Activated CD4-positive, alpha-beta T cell treated with anti-CD3 and anti-CD28 coated beads, Interleukin-2, Interleukin-6, amounts not matched to agents 100 ng/mL and 50 ng/mL, durations not matched to agents 16 hours and 8 hours (primary cell): ENCODE measurements at places on chromosomes 3 and 15.

- DNase-seq: no peak
These were observed 10.6 kb downstream of the RAB7A start for GRCh38 chr3:128736601-128737000.

DNA sequence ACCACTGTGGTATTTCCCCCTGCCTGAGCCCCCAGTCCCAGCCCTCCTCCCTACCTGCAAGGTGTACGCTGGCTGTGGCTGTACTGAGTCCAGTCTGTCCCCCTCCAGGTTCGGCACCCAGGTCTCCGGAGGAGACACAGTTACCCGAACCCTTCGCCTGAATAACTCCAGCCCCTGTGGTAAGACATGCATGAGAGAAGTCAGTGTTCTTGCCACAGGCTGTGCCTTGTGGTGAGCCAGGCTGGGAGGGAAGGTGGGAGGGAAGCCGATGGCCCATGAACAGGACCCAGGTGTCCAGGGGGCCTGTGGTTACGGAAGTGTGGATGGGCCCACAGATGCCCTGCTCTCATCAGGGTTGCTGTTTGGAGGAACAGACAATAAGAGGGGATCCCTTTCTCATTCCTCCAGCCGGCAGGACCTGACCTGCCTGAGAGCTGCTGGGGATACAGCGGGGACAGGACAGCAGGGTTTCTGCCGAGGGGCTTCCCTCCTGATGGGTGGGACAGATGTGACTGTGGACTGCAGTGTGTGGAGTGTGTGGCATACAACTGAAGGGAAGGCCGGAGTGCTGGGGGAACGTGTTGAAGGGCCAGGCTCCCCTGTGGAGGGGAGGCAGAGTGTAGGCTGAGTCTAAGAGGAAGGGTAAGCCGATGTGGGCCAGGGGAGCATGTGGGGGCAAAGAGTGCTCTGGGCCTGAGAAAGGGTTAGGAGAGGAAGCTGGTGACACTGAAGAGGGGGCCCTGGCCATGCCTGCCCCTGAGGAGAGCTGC lies 21.9 kb downstream of the ACAA1 start:
- no peak for DNase-seq

GRCh38 chr3:133938770-133939462 lies 43.2 kb upstream of the RAB6B start:
- no peak for DNase-seq

- DNase-seq: peak; percentile 69
These were observed 26.5 kb downstream of the LYSMD4 start for GRCh38 chr15:99706557-99707303.

- no peak for DNase-seq
These were observed 111.2 kb downstream of the EOMES start for GRCh38 chr3:27610800-27611525.

GRCh38 chr3:126351086-126351770 lies 6.0 kb downstream of the KLF15 start:
- DNase-seq: no peak

DNA sequence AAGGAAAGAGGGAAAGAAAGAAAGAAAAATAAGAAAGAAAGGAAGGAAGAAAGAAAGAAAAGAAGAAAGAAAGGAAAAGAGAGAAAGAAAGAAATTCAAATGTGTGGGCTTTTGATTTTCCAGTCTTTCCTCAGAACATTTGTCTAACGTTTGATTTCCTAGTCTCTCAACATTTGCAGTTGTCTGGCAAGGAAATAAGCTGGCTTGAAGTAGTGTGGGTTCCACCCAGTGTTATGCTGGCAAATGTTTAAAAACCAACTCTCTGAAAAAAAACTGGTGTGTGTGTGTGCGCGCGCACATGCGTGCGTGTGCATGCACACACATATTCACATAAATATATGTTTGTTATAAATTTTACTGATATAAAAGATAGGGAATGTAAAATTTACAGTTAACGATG lies 54.6 kb upstream of the C3orf49 start:
- DNase-seq: no peak

GRCh38 chr3:94307588-94307987 lies 244.7 kb downstream of the NSUN3 start:
- DNase-seq: no peak

DNA sequence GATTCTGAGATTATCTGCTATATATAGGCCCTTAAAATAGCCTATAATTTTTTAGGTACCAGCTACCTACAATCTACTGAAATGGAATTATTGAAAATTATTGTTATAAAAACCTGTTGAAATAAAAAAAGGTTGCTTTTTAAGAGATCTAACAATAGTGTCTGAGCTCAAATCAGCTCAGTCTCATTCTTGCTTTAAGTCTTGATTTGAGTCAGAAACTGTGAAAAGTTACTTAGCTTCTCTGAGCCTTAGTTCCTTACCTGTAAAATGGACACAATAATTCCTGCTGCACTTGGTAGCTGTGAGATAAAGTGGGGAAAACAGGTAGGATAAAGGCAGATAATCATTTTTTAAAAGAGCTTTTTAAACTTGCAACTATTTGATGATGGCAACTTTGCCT lies 118.8 kb upstream of the UBE2E2 start:
- DNase-seq: no peak

GRCh38 chr15:68347392-68347791 lies 69.8 kb downstream of the FEM1B start:
- DNase-seq: no peak

DNA sequence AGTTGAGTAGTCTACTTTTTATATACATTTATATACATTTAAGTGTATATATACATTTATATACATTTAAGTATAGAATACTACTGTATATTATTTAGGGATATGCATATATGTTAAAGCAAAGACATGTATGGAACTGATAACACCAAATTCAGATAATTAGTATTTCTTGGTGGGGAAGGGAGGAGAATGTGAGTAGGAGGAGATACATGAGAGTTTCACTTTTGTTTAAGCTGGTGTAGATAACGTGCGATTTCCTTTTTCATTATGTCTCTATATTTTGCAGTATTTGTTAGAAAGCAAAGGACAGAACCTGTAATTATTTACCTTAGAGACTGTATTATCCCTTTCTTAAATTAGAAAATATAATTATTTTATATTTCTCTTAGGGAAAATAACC lies 16.6 kb upstream of the NIT2 start:
- peak; percentile 17 for DNase-seq

DNA sequence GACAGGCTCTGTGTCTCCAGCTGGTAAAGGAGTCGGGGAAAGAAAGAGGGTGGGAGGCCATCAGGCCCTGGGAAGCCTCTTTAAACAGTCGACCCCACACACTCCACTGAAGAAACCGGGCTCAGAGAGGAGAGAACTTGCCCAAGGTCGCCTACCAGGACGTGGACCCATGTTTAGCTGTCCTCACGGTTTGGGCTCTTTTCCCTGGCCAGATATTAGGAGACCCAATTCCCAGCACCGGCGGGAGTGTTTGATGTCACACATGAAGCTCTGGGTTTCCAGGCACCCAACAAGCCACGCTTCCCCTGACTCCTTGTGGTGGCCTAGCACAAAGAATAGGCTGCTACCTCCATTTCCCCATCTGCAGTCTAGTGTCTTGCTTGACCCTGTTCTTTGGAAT lies 52.2 kb upstream of the GRIP2 start:
- no peak for DNase-seq

DNA sequence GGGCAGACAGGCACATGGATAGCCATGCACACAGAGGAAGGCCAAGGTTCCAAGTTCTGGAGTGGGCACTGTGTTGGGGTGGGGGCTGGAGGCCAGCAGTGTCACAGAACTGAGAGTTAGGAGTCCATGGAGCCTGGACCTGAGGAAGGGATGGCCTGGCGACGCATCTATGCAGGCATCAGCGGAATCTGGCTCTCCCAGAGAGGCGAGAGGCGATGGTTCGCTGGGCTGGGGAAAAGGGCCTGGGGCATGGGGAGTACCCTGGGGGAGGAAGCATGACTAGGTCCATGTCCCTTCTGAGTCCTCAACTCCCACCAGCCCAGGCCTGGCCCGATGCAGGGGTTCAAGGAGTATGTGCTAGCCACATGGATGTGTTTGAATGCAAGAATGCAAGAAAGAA lies 192.8 kb upstream of the LINGO1 start:
- DNase-seq: no peak

- no peak for DNase-seq
These were observed 991 bp upstream of the HIGD1A start for GRCh38 chr3:42805141-42805821.

DNA sequence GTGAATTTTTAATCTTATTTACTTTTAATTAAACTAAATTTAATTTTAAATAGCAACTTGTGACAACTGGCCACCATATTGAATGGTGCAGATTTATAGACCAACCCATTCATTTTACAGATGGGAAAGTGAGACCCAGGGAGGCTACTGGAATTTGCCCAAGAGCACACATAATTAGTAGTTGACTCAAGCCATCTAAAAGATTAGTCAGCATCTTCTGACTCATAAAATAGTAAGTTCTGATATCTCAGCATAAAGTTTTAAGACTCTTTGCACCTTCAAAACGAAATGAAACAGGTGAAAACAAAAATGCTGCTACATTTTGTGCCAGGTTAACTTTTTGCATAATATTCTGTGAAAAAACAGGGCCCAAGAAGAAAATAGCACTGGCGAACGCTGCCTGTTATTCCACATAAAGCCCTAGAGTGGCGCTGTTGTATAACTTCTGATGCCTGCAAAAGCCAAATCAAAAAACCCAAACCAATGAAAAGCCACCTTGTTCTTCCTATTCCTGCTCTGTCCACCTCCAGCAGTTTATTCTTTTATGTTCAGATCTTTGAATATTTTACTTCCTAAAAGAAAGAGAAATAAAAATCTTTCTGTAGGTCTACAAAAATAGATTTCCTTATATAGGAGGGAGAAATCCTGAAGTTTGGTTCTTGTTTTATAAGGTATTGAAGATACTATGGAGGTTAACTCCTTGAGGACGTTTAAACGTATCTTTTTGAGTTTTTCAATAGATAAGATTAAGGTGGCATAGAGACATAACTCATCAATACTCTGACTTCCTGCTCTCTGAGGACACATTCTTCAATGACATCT lies 62.8 kb downstream of the OTOL1 start:
- DNase-seq: peak; percentile 32

DNA sequence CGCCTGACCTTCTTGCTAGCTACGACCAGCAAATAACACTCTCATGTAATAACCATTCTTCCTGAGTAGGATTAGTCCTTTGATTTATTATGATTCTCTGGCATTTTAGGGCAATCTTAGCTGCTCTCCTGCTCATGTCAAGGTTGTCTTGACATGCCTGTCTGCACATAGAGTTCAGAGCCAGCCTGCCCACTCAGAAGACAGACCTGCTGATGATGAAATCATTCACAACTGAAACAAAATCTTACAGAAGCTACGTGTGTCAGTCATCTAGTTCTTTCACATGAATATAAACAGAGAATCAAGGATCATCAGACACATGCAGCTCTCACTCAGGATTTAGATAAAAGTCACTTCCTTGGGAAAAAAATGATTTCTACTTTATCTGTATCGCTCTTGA lies 173.6 kb upstream of the LYSMD4 start:
- no peak for DNase-seq

GRCh38 chr3:66625505-66626216 lies 124.8 kb upstream of the LRIG1 start:
- no peak for DNase-seq

GRCh38 chr3:64038253-64038767 lies 15.0 kb upstream of the PSMD6 start:
- DNase-seq: no peak

- DNase-seq: no peak
These were observed 36.0 kb upstream of the RASA2 start for GRCh38 chr3:141450727-141451375.

DNA sequence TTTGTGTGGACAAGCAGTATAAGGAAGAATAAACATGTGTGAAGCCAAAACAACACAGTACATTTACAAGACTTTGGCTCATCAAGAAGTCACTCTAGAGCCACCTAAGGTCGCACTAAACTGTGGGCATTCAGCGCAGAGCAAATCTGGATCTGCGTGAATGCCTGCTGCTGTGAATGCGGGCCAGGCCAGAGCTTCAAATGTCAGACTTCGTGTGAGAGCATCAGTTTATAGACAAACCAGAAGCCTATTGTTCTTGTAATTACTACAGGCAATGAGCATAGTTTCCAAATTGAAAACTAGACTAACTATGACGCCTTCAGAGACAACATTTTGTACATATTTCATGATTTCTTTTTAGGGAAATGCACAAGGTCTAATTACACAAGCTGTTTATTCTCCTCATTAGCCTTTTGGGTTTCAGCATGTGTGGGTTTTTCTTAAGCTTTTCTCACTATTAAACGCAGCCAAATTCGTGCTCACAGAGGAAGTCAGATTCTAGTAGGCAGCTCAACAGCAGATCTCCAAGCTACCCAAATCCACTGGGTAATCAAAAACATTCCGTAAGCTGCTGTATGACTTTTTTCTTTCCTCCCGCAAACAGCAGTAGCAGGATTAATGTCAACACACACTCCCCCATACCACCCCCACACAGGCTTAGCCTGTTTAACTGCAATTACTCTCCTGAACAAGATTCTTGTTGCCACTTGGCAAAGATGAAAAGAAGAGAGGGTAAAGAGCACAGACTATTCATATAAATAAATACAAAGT lies 84.5 kb upstream of the SETMAR start:
- no peak for DNase-seq

DNA sequence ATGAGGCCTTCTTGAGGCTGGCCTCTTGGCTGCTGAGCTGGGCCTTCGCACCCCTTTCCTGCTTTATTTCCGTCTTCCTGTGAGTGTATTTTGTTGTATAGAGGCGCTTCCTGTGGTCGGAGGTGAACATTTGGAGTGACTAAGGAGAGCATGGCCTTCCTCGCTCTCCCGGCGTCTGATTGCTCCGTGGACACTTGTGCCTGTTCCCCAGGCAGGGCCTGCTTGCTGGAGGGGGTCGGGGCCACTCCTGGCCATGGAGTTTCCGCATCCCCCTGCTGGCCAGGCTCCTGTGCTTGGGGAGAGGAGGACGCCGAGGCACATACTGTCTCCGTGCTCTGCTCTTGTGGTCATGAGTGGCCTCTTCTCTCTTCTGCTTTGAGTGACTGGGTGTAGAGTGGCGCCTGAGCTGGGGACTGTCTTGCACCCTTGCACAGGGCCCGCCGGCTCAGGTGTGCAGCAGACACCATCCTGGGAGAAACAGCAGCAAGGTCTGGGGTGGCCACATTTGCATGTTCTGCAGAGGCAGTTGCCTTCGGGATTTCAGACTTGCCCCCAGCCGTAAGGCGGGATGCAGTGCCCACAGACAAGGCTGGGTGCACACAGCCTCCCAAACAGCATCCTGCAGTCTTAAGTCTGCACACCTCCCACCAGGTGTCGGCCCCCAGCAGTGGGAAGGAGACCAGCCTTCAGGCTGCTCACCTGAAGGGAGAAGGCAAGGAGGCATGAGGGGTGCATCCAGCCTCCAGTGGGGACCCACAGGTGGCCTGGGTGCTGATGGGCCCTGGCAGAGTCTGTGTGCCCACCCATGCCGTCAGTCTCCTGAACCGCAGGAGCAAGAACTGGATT lies 16.4 kb downstream of the KLF13 start:
- peak; percentile 60 for DNase-seq

DNA sequence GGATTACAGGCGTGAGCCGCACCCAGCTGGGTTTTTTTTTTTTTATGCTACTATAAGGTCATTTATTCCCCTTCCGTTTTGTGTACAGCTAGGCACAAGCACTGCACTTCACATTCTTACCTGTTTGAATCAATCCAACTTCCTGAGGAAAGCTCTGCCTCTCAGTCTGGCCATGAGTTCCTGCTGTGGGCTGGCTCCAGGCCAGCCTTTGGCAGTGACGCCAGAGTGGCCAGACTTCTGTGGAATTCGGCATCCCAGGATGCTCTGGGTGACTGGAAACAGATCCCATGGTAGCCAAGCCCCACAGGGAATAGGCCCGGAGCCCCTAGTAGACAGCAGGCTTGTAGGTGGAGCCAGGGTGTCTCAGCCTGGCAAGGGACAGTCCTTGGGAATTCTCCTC lies 21.5 kb upstream of the TIMP4 start:
- DNase-seq: no peak
